Cortex of kidney (tissue), 1 donor: ENCODE measurements at places on chromosomes 13 and 19.

GRCh38 chr19:41849067-41849466 is 4.2 kb downstream of the DMRTC2 start:
- DNase-seq: no peak

DNA sequence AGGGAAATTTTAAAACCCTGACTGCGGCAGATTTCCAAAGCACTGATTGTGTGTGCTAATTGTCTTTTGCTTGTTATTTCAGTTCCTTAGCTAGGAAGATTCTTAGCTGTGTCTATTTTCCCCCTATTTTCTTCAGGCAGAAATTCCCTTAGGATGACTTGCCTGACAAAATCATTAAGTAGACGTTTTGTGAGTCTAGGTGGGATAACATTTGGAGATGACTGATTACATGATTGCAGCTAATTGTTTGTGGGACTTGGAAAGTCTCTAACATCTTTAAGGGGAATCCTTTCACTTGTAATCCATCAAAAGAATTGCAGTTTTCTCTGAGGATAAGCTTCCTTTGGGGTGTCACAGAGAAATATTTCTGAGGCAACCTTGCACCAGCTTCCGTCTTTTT is 228.0 kb downstream of the OXGR1 start:
- no peak for DNase-seq

DNA sequence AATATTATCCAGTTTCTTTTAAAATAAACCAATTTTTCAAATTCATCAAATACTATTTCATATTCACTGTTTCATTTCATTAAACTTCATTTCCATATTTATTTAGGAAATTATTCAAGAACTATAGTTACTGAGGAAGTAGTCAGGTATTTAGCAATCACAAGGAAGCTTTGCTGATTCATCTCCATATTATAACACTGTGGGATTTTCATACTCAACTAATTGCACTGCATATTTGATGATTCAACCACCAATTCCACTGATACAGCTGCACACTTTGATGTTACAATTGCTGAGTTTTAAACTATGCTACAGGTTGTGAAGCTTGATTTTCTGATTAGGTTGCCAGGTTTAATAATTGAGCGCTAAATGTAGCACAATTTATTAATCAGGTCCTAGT is 556.8 kb upstream of the SLITRK1 start:
- no peak for DNase-seq

DNA sequence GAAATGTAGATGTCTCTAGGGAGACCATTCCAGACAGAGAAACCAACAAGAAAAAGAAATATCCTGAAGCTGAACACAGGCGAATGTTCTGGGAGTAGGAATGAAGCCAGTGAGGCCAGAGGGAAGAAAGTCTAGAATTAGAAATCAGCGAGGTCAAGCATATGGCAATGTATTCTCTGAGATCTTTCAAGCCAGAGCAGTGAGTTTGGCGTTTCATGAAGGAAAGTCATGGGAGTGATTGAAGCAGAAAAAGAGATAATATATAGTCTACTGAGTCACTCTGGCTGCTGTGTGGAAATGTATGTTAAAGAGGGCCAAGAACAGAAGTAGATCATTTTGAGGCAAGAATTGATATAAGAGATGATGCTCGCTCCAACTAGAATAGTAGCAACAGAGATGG is 576.0 kb downstream of the PCDH17 start:
- DNase-seq: no peak

DNA sequence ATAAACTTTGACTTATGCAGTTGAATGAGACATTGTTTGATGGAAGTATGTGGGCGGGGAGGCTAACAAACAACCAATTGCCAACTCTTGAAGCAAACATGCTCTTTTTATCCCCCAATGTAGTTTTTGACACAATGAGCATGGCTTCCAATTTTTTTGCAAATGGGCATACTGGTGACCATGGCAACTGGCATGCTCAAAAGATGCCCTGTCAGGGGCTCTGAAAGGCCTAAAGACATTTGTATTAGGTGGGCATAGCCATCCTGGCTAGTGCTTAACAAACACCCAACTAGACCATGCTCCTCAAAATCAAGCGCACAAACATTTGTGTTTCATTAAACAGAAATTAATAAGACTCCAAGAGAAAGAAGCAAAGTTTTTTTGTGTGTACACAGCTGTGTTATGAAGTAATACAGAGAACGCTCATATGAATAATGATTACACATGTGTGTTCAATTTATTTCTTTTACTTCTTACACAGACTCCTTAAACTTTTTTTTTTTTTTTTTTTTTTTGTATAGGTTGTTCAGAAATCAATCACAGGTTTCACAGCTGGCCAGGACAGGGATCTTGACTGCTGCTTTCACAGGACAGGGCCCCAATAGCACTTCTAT is 95.6 kb downstream of the DLEU7 start:
- no peak for DNase-seq

- DNase-seq: no peak
These were observed 3.6 kb upstream of the ONECUT3 start for GRCh38 chr19:1749373-1750342.

GRCh38 chr13:25967144-25967543 is 84.7 kb downstream of the SHISA2 start:
- no peak for DNase-seq

DNA sequence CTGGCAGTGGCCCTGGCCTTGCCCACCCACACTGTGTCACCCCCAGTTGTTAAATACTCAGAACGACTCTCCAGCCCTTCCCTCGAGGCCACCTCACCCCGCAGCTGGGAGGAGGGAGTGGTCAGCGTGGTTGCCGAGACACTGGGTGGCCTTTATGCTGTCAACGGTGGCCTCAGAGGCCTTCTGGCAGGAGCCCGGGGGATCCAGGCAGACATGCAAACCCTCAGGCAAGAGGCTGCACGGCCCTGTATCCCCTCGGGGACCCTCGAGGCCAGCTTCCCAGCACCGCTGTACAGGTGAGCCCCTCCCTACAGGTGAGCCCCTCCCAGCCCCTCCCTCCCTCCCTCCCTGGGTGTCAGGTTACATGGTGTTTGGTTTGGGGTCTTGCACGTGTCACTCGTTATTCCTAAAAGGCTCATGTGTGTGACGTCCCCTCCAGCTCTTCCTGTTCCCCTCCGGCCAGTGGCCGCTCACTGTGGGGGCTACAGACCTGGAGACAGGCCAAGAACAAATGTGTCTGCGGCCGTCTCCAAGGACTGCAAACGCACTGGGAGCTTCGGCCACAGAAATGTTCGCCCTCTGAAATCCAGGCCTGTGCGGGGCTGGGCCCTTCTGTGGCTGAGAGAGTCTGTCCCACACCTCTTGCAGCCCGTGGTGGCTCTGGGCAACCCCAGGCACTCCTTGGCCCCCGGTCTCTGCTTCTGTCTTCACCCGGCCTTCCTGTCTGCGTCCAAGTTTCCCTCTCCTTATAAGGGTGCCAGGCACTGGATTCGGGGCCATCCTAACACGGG is at the start of gene TEKTIP1:
TSS of gene TEKTIP1 (plus strand) at position 210 of the 791 bp plus-strand sequence. CDS start at position 214, 4 bp downstream.
- DNase-seq: no peak

DNA sequence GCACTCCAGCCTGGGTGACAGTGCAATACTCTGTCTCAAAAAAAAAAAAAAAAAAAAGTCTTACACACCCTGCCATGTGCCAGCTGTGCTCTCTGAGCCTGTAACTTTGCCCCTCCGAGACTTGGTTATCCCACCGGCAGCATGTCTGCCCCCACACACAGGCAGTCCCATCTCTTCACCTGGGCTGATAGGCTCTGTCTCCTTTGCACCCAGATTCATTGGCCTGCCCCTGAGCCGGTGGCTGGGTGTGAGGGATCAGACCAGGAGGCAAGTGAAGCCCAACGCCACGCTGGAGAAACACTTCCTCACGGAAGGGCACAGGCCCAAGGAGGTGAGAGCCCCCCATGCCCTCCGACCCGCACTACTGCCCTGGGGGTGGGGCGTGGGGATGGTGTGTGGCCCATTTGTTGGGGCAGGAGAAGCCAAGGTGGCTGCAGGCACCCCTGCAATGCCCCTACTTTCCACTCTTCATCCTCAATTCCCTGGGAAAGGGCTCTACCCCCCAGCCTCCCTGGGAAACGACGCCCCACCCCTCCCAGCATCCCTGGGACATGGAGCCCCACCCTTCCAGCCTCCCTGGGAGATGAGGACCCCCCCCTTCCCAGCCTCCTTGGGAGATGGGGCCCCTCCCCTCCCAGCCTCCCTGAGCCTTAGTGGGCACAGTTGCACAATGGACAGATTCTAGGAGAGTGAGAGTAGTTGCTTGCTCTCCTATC is 45.3 kb downstream of the CERS4 start:
- no peak for DNase-seq

DNA sequence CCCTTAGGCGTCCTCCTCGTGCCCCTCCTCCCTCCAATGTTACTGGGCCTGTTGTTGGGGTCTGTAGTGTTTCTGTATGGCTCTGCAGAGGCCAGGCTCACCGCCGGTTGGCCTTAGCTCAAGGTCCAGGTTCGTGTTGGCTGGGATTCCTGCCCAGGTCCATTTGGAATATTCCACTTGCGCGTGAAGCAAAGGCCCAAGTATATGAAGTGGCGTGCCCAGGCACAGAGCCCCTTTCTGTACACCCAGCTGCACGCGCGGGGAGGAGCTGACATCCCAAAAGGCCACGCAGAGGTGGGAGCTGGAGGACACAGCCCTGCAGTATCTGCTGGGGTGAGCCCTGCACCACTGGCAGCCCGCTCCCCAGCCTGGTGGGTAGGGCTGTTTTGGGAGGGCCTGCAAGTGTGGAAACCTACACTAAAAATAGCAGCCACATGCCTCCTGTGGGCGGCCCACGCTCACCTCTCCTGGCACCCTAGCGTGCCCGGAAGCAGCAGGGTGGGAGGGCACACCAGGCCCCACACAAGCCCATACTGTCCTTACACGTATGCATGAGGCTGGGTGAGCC is 30.2 kb downstream of the CRTC1 start:
- no peak for DNase-seq

- no peak for DNase-seq
These were observed 54.7 kb downstream of the ZNF787 start for GRCh38 chr19:56066152-56067023.

GRCh38 chr13:60328073-60328472 is 68.9 kb upstream of the TDRD3 start:
- no peak for DNase-seq

DNA sequence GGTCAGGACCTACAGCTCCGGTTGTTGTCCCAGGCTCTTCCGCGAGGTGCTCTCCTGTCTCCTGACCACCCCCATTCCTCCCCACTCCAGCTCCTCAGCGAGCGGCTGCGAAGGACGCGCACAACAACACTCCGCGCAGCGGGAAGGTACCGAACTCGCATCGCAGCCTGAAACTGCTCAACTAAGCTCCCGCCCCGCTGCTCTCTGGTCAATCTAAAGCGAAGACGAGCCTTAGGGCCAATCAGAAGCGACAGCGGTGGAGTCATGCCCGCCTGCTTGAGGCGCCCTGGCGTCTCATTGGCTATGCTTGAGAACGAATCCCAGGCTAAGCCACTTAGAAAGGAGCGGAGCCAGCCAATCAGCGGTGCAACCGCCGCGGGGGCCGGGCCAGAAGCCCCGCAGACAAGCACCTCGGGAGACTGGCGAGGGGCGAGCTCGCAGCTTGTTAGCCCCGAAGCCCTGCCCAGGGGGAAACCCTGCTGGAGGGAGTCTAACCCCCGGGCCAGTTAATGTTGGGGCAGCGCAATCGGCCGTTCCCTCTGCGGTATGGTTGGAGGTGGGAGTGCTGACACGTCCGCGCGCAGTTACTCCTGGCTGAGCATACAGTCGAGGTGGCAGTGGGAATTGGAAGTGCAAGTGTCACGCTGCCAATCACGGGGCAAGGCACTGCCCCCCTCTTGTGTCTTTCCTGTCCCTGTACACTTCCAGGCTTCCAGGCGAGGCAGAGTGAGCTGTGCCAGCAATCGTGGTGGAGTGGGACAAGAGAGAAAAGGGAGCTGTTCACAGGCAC is 1.9 kb upstream of the ZBTB32 start:
- no peak for DNase-seq

- no peak for DNase-seq
These were observed 6.8 kb upstream of the ARRDC2 start for GRCh38 chr19:18000915-18001776.

- no peak for DNase-seq
These were observed 11.4 kb downstream of the ARID3A start for GRCh38 chr19:937259-937694.

GRCh38 chr13:22665506-22665905 is 515.3 kb upstream of the SGCG start:
- no peak for DNase-seq

DNA sequence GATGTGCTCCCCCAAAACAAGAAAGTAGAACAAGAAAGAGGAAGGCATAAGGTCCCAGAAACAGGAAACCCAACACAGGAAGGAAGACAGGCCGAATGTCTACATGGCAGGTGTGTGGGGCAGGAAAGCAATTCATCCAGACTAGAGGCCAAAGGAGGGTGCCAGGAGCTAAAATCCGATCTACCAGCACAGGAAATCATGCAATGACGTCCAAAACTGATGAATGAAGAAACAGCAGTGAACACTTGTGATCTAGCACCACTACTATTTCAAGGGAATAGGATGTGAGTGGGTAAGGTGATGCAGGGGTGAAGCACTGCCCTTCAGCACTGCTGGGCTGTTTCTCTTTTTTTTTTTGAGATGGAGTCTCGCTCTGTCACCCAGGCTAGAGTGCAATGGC is 59.1 kb downstream of the DOCK9 start:
- no peak for DNase-seq

DNA sequence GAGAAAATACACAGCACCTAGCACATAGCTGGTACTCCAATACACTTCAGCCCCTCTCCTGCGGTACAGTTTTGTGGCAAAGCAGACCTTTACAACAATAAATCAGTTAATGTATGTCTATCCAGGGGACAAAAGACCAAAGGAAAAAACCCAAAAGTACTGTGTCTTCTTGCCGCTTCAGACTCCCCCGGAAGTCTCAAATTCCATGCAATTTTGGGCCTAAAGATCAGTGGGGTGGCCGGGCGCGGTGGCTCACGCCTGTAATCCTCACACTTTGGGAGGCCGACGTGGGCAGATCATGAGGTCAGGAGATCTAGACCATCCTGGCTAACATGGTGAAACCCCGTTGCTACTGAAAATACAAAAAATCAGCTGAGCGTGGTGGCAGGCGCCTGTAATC is 16.2 kb downstream of the CARS2 start:
- no peak for DNase-seq

- DNase-seq: no peak
These were observed 4.2 kb downstream of the SLC7A1 start for GRCh38 chr13:29591310-29591709.

DNA sequence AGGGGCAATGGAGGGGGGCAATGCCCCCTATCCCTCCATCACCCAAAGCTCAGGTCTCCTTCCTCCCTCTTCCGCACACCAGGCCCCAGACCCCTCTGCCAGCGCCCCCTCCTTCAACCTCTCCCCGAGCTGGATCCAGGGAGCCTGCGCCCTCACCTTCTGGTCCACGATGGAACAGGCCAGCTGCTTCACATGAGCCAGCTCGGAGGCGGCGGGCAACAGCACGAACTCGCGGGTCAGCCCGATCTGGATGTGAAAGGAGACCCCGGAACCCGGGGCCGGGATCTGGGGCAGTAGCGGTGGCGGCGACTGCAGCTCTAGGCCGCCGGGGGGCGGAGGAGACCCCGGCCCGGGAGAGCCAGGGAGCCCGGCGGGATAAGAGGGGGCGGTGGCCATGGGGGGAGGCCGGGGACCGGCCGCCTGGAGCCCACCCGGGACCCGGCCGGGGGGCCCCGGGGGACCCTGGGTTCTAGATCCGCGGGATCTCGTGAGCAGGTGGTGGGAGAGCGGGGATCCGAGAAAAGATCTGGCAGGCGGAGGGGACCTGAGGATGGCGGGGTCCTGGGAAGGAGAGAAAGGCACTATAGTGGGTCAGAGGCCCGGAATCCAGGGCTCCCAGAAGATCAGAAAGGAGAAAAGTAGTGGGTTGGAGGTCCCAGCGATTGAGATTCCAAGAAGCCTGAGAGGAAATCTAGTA is 791 bp downstream of the PRKD2 start:
- no peak for DNase-seq
